Hypothalamus (tissue), 51 donors: ENCODE measurements at places on chromosomes 4 and X.

DNA sequence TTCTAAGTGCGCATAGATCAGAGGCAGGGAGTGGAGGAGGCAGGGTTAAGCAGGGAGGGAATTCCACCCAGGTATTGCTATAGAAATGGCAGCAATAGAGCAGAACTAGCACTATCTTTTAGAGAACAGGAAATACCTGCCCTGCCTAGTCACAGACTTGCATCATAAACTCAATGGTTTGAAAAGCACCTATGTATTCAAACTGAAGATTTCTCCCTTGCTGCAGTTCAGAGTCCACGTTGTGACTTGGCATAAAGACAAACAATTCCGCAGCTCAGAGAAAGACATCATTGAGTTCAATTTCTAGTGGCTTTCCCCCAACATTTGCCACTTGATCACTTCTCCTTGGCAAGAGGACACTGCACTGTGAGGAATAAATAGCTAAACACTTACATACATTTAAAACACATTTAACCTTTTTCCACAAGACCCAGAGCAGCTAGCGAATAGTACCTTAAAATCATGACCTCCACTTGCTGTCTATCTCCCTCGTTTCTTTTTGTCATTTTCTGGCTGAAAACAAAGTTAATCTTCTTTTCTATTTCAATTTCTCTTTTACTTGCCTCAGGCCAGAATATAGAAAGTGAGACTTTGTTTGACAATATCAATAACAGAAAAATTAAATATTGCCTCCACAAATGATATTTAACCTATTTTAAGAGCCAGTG is 42.4 kb downstream of the SLC7A11 start:
- no peak for DNase-seq

DNA sequence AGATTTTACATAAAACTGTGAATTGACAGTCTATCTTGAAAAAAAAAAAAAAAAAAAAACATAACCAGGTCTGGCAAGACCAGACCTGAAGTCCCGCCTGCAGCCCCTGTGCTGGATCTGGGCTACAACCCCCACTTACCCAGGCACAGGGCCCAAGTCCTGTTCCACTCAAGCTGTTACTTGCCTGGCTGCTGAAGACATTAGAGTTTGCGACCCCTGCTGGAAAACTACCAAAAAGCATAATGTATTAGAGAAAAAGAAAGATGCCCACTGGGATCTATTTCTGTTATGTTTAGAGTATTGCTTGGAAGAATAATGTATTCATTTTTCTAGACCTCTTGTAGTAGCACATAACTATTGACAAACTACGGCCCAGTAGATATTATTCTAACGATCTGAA is 4.7 kb downstream of the HS3ST1 start:
- peak; percentile 17 for DNase-seq

DNA sequence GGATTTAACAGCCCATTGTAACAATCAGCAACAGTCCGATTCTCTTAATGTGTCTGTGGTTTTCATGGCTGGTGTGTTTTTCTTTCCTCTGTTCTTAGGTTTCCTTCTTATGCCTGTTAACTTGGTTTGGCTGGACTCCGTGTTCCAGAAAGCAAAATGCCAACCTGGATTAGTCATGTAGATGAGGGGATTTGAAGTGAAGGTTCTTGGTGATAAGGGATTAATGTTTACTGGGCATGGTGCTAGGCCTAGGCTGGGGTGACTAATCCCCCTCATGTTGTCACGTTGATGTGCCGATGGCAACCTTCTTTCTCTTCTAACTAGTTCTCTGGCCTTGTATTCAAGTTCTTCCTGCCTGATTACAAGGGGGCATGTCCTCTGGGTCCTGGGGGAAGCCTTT is 85.9 kb downstream of the REPS2 start:
- DNase-seq: no peak

GRCh38 chr4:6739920-6740319 is 23.9 kb downstream of the BLOC1S4 start:
- DNase-seq: no peak

DNA sequence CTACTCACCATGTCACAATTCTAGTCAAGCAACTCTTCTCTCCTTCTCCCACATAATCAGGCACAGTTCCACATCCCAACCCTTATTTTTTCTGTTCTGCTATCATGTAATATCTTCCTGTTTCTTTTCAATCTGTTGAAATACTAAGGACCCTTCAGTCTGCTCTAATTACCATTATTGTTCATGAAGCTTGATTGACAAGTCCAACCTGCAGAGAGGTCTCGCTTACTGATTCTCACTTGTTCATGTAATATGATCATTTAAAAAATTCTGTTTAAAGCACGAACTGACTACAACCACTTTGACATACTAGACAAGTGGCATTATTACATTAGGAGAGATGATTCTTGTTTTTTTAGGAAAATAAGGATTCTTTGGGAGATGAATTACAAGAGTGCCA is 108.6 kb upstream of the MAD2L1 start:
- DNase-seq: no peak

DNA sequence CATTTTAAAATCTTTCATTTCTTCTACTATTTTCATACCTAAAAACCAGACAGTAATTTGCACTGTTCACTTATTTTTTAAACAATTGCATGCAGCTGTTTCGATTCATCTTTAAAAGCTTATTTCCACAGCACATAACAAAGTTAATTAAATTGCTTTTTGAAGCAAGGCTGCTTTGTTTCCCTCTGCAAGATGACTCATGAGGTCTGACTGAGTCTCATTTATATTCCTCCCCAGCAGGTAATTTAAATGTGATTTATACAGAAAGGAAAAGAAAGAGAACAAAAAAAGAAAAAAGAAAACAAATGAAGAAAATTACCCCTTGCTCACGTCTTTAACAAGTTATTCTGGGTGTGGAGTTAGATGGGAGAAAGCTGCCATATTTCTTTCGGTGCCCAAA is 22.8 kb downstream of the VMA21 start:
- no peak for DNase-seq

GRCh38 chrX:144637731-144638130 is 609.6 kb upstream of the SPANXN1 start:
- DNase-seq: no peak

- no peak for DNase-seq
Observed at GRCh38 chr4:123517971-123518370, 121.4 kb downstream of the SPRY1 start.

DNA sequence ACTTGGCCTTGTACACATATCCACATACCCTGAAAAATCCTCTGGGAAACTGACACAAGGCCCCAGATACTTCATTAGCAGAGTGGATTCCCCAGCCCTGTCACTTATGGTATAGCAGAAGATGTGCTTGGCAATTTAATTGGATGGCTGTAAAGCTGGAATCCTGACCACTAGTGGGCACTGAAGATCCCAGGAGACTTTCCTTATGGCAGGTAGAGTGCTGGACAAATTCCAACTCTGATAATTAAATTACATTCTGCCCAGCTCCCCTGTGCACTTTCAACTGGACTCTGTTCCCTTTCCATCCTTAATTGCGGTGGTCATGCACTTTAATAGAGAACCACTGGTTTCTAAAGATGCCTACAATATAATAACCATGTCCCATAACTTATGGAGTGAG is 119.8 kb downstream of the DCK start:
- no peak for DNase-seq

GRCh38 chr4:7876201-7876875 is 63.3 kb downstream of the AFAP1 start:
- no peak for DNase-seq

DNA sequence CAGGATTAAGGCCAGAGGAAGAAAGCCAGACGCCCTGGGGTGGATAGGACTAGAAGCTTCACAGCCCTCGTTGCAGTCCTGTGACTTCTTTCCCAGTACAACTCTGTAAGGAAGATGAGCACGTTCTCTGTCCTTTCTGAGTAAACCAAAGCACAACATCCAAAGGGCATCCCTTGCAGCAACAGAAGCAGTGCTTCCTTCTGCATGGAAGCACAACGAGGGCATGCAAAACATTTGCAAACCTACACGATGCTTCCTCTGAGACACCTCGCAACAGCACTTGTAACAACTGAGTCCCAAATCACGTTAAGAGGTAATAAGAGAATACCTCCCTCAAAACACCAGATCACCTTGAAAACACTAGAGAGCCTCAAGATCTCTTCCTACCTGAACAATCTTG is 335.7 kb upstream of the RASGEF1B start:
- DNase-seq: no peak

GRCh38 chr4:133713340-133713739 is 488.2 kb downstream of the PABPC4L start:
- no peak for DNase-seq

DNA sequence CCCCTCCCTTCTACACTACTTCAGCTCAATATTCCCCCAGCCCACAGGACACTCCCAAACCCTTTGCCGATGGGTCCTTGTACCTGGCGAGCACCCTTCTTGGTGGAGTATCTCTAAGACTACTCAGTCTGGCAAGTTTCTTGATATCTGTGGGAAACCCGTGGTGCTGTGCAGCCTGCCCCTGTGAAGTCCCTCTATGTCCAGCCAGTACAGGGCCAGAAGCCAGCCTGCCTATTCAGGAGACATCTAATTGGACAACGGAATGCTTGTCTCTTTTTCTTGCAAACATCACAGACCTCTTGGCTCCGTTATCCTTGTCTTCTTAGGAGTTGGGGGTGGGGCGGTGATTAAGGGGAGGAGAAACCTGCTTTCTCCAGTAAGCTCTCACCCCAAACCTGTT is 3.7 kb upstream of the IGFBP7 start:
- DNase-seq: no peak

DNA sequence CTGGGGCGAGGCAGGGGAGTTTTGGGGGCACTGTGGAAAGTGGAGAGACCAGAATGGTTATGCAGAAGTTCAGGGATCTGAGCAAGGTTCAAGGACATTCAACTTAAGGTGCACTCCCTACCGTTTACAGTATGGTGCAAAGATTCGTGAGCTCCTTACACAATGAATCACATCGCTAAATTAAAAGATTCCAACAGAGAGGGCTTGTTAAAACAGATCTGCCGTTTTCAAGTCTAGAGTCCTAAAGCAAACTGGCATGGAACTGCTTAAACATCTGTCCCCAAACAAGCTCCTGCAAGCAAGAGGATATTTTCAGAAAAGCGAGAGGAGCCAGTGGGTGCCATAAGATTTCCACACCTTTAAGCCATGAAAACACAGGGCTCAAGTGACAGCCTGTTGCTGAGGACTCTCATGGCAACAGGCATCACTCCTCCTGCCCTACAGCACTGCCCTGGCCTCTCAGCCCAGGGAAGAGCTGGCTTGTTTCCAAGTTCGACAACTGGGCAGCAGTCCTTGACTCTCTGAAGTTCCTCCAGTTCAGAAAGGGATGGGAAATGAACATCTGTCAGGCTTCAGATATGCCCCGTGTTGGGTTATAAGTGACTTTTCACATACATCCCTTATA is 10.0 kb downstream of the FAM184B start:
- no peak for DNase-seq

- DNase-seq: no peak
Observed at GRCh38 chr4:73908965-73909364, 39.8 kb downstream of the CXCL1 start.

GRCh38 chrX:150269605-150270254 is 93.4 kb upstream of the MAMLD1 start:
- no peak for DNase-seq

- peak; percentile 34 for DNase-seq
Observed at GRCh38 chrX:69615779-69616456, at the start of gene EDA. Gene EDA, plus strand, starts transcription at chrX:69616113.

GRCh38 chrX:103437147-103437873 is 61.0 kb downstream of the BEX3 start:
- no peak for DNase-seq

- no peak for DNase-seq
Observed at GRCh38 chrX:109537324-109537665, 651 bp downstream of the NXT2 start.

DNA sequence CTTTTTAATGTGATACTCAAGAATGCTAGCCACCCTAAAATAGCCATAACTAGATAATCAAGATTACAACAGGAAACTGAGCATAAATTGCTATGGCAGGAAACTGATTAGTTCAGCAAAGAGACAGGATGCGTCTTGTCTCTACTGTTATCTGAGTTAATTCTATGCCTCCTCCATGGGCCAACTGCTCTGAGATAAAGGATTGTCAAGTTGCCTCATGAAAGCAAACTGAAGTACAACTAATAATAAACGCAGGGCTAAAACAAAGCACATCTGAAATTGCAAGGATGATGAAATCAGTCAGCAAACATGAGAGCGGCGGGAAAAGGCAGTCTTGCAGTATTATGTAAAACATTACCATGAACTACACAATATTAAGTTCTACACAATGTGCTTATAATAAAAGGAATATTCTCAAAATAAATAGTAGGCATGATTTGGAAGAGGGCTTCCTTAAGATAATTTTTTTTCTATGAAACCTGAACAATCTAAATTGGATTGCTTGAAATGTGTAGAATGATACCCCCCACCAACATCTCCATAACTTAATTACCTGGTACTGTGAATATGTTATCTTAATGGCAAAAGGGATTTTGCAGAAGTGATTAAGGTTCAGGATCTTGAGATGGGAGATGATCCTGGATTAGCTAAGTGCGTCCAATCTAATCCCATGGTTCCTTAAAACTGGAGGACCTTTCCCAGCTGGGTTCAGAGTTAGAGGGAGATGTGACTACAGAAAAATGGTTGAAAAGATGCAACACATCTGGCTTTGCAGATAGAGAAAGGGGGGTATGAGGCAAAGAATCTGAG is 65.9 kb downstream of the ANTXR2 start:
- DNase-seq: no peak

DNA sequence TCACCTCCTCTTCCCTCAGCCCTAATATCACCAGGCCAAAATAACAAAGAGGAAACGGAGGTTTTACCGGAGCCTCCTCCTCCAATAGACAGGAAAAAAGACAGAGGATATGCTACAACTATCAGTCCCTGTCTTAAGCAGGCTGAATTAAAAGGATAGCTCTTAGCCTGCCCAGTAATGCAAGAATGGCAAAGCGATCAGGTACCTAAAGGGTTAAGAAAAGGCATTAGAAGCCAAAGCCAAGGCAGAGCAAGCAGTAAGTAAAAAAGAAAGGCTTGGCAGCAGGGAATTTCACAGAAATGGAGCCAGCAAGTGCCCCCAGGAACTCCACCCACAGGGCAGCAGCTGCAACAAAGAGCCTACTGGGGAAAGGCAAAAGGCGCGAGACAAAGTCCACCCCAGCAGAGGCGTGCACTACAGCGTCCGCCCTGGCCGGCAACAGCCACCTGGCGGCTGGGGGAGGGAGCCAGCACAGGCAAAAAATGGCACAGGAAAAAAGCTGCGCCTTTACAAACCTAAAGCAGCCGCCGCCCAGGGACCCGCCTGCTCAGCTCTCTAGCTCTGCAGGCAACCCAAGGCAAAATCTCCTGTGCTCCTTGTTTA is 220.6 kb upstream of the ZC4H2 start:
- no peak for DNase-seq

GRCh38 chr4:183220236-183220635 is 99.8 kb downstream of the CLDN22 start:
- DNase-seq: no peak

- DNase-seq: no peak
Observed at GRCh38 chr4:77776182-77777134, 42.7 kb downstream of the CNOT6L start.

DNA sequence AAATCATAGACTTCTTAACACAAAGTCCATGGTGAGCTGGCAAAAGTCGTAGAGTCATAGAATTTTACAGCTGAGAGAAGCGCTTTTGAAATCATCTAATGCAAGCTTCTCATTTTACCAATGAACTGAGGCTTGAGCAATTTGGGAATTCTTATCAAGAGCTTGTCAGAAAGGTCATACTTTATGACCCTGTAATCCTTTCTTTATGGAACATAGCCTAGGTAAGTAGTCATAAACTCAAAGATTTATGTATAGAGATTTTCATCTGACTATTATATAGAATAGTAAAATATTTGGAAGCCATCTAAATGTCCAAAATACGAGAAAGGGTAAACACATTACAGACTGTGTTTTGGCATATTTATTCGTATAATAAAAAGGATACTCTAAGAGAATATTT is 563.5 kb downstream of the PCDH7 start:
- DNase-seq: no peak
